ENCODE measurements at places on chromosomes 12 and 14.

GRCh38 chr12:530308-530707 is 70.6 kb downstream of the B4GALNT3 start:
- DNase-seq = no peak

DNA sequence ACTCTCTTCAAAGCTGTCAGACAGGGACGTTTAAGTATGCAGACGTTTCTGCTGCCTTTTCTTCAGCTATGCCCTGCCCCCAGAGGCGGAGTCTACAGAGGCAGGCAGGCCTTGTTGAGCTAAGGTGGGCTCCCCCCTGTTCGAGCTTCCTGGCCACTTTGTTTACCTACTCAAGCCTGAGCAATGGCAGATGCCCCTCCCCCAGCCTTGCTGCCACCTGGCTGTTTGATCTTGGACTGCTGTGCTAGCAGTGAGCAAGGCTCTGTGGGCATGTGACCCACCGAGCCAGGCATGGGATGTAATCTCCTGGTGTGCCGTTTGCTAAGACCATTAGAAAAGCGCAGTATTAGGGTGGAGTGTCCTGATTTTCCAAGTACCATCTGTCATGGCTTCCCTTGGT is 900.4 kb upstream of the MDGA2 start:
- no peak for DNase-seq

DNA sequence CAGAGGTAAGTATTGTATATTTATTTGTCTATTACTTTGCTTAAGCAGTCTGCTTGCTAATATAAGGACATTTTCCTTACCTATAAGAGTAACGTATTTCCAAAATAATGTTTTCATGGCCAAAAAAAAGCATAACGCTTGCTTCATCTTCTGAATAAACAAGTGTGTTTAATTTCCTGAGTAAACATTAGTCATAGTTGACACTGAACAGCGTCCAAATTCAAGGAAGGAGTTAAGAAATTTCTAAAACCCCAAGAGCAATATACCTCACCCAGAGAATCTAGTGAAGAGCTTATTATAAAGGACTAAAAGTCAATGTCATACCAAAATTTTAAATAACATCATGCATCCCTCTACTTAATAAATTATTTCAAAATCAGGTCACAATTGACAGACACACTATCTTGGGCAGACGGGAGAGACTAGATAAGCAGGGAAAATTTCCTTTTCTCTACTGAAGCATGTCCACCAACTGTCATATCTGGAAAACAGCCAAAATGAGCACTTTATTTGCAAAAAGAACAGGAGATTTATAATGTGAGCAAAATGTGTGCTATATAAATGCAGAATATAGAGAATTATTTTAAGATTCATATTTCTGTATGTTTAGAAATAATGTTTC is 25.1 kb downstream of the ANKS1B start:
- no peak for DNase-seq

- no peak for DNase-seq
Observed at GRCh38 chr14:50670866-50671256, 2.8 kb upstream of the SAV1 start.

GRCh38 chr12:57444744-57445143 is 10.2 kb downstream of the INHBC start:
- DNase-seq = no peak

DNA sequence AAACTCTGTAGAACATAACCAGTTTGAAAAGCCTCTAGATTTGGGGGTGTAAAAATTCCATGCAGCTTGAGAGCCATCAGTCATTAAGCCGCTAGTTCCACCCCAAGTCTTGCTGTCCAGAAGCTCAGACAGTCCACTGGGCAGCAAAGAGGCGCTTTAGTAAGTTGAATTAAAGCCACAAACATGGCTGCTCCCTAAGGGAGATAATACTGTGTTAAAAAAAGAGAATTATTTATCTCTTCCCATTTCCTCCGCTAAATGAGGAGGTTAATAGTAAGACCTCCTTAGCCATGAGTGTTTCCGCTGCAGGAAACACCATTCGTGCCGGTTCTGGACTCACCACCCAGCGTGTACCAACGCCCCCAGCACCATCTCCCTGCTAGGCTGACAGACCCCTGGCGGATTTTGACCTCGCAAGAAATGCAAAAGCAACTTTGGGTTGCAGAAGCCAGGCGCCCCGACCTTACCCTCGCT is 536 bp downstream of the TM7SF3 start:
- no peak for DNase-seq

DNA sequence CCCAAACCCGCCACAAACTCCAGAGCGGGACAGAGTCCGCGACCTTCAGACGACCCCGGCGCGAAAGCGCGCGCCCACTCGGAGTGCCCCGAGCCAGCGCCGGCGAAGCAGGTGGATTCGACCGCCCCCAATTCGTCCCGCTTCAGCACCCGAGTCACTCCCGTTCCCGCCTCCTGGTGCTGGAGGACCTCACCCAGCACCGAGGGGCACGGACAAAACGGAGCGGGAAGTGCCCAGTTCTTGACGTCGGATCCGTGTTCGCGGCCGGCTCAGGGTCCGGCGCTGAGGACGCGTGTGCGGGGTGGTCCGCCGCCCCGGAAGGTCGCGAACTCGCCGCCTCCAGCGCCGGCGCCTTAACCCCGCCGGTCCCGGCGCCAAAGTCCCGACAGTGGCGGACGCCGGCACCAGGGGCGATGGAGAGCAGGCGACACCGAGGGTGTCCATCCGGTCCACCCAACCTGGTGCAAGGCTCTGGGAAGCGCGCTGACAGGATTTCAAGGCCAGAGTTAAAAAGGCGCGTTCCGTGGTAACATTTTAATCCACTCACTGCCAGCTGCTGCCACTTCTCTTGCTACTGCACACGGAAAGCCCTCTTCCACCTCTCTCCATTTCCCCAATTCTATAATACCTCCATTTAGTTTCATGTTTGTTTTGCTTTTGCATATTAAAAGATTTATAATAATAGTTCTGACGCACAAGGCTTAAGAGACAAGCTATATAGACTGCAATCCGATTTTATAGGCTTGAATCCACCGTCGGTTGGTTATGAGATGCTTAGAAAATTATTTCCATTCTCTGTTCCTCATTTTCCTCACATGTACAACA is 240.0 kb upstream of the CPNE8 start:
- DNase-seq = peak; percentile 26

DNA sequence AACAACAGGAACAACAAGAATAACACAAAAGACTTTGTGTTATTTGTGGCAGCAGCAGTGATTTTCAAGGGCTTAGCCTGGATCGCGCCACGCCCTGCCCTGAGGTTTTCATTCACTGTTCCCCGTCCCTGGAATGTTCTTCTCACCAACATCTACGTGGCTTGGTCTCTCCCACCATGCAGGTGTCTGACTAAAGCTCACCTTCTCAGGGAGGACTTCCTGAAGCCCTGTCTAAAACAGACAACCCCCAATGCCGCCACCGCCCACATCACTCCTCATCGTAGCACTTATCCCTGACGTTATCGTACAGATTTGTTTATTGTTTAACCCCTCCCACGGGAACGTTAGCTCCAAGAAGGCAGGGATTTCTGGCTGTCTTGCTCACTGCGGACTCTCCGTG is 40.4 kb downstream of the P2RX4 start:
- no peak for DNase-seq

GRCh38 chr14:85301506-85301905 is 228.4 kb upstream of the FLRT2 start:
- no peak for DNase-seq

DNA sequence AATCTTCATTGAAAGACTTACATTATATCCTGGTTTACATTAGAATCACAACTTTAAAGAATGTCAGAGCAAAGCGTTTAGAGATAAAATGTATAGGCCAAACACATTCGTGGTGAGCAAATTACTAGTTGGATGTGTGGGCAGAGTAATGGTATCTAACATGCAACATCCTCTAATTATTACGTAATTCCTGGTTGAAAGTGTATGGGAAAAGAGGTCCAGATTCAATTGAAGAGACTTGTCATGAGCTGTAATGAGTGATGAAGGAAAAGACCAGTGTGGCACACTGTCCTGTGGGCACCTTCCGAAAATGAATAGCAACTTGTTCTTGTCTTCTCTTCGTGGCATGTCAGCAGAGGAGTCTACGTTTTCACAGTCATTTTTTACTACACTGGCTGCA is 192.8 kb downstream of the LRIG3 start:
- DNase-seq = no peak

GRCh38 chr14:26867171-26867757 is 269.4 kb upstream of the NOVA1 start:
- DNase-seq = no peak

DNA sequence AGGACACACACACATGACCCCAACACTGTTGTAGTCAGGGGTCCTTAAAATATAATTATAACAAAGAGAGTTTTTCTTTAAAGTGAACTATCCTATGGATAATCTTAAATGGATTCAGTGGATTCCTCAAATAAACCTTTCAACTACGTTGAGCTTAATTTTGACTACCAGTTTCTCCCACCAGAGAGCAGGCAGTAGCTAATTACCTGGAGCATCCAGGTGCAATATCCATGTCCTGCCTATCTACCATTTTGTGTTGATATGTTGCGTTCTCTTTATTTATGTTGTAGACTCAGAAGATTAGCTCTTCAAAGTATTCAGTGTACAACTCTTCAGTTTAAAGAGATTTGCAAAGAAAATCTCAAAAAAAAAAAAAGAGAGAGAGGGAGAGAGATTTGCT is 127.2 kb upstream of the GZMB start:
- DNase-seq = no peak

GRCh38 chr14:71418532-71419245 is 511.4 kb downstream of the PCNX1 start:
- DNase-seq = no peak

GRCh38 chr14:33347796-33348195 is 409.1 kb downstream of the NPAS3 start:
- DNase-seq = no peak

GRCh38 chr14:61188978-61189808 is 91.9 kb downstream of the TMEM30B start:
- DNase-seq = peak; percentile 30

DNA sequence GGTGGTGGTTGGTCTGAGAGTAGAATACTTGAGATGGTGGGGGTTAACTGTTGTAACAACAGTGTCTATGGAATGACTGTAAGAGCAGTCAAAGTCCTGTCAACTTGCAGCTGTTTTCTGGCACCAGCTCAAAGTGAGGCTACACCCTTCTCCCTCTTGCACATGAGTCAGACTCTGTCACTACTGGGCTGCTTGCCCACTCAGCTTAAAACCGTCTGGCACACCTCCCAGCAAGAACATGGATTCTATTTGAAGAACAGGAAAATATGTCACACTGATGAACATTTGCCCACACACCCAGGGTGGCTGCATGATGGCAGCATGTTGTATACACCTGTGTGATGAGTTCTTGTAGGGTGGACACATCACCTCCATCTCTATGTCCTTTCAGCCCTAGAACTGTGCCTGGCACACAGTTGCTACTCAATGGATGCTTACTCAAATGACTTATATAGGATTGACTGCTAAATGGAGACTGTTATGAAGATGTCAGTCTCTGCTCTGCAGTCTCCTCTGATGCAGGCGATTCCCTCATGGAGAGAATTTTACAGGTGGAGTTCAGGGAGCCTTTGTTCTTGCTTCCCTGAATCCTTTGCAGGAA is 19.3 kb upstream of the SERPINA6 start:
- no peak for DNase-seq

DNA sequence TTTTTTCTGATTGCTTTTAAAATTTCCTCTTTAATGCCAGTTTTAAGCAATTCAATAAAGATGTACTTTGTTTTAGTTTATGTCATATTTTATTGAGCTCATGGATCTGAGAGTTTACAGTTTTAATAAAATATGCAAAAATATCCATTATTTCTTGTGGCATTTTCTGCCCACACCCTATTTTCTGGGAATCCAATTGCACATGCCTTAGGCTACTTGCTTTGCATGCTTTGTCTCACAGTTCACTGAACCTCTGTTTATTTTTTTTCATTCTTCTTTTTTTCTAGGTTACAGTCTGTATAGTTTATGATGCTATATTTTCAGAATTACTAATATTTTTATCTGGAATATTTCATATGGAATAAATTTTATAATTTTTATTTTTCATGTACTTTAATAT is 1258.0 kb downstream of the FSCB start:
- no peak for DNase-seq

DNA sequence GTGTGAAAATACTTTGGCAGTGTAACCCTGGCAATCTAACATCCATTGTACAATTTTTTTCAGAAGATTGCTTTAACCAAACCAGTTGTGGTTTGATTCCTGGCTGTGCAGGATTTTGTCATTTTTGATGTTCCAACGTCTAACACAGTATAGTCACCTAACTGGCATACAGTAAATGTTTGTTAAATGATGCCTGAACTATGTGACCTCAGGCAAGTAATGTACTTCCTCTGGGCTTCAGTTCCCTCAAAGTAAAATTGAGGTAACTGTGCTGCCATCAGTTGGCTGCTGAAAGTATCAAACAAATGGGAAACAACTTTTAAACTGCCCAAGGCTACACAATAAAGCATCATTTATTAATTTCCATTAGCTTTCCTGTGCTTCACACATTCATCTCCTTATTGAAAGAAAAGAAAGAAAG is 4.3 kb downstream of the TM7SF3 start:
- DNase-seq = no peak

DNA sequence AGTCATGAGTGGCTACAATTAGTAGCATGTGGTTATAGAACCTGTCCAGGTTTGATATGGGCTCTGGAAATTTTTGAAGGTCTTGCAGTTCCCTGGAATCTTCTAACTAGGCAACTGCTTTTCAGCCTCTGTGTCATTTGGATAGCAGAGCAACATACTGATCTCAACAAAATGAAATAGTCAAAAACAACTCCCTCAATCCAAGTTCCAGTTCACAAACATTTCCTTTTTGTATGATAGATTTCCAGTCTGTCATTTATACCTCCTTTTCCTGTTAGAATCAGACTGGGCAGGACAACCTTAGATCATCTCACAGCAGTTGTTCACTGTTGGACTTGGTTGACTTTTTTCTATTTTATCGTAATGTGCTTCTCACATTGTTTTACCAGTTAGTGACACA is 442.1 kb upstream of the PDE3A start:
- no peak for DNase-seq

- DNase-seq = no peak
Observed at GRCh38 chr14:81465507-81466228, 65.5 kb upstream of the STON2 start.

GRCh38 chr14:37970696-37971095 is 237.0 kb upstream of the SSTR1 start:
- DNase-seq = no peak

- DNase-seq = no peak
Observed at GRCh38 chr14:75979648-75980565, 1.9 kb downstream of the TGFB3 start.

DNA sequence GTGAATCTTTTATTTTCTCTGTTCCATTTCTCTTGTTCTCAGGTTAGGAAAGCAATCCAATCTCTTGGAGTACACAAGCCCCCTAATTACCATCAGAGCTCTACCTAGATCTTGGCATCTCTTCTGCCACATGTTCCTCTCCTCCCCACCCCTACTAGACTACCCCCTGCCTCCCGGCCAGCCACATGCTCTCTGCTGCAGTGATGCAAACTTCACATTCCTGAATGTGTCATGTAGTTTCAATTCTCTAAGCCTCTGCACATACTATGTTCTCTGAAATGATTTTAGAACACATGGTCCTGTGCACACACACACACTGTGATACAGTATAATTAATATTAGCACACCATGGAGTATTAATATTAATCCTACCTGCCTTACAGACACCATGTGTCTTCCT is 104.6 kb downstream of the EFCAB11 start:
- DNase-seq = no peak

All from stimulated activated CD4-positive, alpha-beta T cell treated with anti-CD3 and anti-CD28 coated beads, Interleukin-15, amount 100 ng/mL, for 48 hours (primary cell).